ENCODE measurements at places on chromosomes 2 and 18.

DNA sequence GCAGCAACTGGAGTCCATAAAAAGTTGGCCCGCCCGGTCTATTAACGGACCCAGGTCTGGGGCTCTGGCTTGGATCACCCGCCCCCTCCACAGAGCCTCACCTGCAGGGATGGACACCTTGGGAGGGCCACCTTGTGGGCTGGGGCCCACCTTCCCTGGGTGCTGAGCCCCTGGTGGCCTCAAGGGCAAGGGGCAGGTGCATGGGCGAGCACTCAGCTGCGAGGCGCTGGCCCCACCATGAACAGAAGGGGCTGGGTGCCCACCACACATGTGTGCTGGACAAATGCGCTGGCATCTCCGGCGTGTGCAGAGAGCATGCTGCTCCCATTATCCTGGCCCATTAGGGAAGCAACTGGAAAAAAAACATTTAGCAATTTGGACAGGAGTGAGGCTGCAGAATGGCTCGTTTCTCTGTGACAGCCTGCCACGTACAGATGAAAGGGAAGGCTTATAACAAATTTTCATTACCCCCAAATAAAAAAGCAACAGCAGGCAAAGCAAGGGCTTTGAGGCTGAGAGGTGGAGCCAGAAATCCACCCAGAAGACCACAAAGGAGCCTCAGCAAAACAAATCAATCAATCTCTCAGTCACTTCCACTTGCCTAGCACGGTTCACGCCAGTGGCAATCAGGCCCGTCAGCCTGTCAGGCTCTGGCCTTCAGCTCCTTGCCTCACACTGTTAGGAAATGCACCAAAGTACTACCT, 253.1 kb upstream of the ZNF521 start:
- no peak for DNase-seq

DNA sequence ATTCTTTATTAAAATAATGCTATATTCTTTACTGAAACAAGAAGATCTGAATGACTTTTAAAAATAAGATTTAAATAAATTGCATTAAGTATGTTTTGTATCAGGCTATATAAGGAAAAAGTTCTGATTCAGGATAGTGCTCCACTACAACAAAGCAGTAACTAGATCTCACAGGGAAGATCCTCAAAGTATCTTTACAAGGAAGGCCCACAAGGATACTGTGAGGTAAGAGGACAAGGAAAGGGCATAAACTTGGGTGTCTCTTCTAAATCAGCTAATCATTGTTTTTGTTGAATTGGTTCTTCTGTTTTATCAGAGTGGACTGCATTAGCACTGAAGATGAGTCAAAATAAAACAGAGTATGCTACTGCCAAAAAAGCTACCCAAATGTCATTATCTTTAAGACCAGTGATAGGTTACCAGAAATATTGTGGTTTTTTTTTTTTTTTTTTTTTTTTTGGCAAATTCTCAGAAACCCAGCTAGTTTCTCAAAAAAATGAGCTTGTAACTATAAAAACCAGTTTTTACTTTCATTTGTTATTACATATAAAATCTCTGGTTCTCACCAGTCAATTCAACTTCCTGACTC, 160.9 kb downstream of the BAZ2B start:
- peak; percentile 14 for DNase-seq

DNA sequence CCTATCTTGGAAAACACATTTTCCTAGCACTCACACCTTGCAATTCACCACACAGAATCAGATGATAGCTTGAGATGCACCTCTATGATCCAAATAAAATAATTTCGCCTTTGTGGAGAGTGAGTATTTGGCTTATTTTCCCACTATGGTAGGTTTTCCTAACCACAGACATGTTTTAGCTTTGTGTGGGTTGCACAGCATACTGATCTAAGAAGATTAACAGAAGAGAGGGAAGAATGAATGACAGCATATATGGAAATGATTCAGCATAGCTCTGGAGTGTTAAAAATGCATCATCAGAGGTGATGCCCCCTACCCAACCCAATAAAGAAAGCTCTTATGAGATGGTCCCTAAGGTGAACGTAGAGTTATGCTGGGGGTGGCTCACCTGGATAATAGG, 72.5 kb downstream of the GCA start:
- no peak for DNase-seq

DNA sequence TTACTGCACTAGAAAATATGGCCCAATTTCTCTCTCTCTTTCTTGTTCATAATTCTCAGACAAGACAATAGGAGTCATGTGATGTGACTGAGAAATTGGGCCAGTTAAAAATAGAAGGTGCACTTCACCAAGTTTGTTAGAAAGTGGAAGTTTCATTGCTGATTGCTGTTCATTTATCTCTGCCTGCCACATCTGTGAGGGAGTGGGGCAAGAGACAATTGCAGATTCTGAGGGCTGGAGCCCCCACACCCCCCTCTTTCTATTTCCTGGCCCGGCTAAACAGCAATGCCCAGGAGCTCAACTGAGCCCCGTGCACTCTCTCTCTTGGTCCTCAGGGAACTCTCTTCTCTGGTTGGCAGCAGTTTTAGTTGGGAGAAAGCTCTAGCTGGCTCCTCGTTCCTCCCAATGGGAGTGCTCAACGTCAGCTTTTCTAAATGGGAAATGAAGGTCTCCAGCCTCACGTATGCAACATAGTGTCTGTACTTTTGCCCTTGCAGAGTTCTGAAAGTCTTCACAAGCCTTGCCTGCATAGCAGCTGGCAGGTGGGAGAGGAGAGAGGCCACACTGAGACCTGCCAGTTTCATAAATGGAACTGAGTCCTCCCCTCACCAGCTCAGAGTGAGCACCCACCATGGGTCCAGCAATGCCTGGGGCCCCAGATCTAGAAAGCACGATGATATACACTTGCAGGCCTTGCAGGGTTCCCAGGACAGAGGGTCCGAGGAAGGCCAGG, 115.7 kb downstream of the MYCN start:
- DNase-seq = no peak

DNA sequence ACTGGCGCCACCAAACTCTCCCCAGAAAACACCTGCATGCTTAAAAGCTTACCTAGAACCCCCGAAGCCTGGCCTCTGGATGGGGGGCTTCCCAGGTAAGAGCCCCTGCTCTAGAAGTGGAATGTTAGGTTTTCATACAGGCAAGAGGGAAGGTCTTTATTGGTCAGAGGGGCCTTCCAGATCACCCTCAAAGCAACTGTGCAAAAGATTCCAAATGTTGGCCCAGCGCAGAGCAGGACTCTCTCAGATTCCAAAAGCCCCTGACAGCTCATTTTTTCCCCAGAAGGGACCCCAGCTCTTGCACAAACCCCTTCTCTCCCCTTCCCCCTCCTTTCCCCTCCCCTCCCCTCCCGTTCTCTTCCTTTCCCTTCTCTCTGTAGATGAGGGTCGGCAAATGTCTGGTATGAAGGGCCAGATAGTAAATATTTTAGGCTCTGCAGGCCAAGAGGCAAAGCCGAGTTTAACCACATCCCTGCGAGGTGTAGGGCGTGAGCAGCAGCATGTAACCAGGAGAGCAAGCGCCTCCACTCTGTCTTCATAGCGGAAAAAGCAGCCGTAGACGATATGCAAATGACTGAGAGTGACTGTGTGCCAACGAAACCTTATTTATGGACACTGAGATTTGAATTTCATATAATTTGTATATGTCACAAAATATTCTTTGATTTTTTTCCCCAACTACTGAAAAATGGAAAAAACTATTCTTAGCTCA, 116.9 kb downstream of the SMAD7 start:
- DNase-seq = peak; percentile 55

- DNase-seq = no peak
Observed at GRCh38 chr2:195473862-195474261, 183.2 kb upstream of the SLC39A10 start.

GRCh38 chr2:127527001-127527804, 914 bp upstream of the IWS1 start:
- DNase-seq = no peak

GRCh38 chr2:12442476-12442847, 274.3 kb upstream of the TRIB2 start:
- DNase-seq = no peak

GRCh38 chr2:201638326-201638725, 5.0 kb downstream of the TMEM237 start:
- peak; percentile 51 for DNase-seq

DNA sequence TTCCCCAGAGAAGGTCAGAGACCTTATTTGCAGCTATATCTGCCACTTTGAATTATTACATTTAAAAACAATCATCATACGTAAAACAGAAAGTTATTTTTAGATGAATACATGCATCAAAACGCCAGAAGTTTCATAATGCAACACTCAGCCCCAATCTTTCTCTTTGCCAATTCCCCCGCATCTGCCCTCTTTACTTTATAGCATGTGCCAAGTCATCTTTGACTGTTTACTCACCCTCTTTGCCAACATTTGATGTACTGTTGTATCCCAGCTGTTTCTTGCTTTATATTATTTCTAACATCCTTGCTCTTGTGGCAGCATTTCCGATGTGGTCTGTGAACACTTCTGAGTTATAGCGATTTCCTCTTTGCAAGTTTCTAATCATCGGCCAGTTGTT, 86.2 kb downstream of the CRIM1 start:
- peak; percentile 74 for DNase-seq

GRCh38 chr2:166321076-166321475, 54.7 kb downstream of the SCN9A start:
- DNase-seq = no peak

DNA sequence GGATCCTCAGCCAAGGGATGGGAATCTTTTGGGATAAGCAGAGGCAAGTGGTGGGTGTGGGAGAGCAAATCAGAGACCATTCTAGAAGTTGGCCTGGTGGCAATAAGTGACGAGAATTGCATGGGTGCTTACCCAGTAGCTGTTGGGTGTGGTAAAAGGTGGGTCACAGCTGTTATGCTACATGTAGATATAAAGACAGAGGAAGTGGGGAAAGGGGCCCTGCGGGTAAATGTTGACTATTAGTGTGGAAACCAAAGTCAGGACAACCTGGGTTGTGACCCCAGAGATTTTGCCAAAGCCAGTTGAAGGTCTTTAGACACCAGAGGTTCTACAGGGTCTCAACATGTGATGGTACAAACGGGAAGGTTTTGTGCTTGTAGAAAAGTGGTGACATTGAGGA, 443.6 kb upstream of the HNRNPA3 start:
- no peak for DNase-seq

DNA sequence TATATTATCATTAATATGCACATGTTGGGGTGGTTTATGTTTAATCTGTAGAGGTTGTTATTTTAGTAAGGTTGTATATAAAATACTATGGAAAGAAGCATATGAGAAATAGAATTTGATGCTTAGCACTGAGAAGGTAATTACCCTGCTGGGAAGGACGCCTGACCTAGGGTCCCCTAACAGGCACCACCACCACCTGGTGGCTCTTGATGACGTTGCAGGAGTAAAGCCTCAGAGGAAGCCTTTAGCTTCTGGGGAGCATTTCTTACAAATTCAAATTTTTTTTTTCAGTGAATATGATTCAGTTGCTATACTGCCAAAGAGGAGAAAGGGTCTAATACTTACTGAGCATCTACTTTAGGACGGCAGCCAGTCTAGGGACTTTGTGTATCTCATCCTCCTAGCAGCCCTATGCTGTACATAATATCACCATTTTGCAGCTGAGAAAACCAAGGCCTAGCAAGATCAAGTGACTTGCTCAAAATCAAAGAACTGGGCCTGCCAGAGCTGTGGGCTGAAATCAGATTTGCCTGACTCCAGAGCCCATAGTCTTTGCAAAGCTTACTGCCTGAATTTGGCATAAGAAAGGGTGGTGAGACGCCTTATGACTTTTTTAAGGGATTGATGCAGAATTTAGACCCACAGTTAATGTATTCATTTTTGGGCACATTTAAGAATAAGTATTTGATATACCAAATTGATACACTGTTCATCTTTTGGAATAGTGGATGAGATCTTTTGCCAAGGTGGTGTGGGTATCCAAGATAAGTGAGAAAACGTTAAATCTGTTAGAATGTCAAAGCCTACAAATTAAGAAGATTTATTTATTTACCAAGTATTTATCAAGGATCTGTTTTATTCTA, 78.8 kb upstream of the GAREM1 start:
- peak; percentile 25 for DNase-seq

DNA sequence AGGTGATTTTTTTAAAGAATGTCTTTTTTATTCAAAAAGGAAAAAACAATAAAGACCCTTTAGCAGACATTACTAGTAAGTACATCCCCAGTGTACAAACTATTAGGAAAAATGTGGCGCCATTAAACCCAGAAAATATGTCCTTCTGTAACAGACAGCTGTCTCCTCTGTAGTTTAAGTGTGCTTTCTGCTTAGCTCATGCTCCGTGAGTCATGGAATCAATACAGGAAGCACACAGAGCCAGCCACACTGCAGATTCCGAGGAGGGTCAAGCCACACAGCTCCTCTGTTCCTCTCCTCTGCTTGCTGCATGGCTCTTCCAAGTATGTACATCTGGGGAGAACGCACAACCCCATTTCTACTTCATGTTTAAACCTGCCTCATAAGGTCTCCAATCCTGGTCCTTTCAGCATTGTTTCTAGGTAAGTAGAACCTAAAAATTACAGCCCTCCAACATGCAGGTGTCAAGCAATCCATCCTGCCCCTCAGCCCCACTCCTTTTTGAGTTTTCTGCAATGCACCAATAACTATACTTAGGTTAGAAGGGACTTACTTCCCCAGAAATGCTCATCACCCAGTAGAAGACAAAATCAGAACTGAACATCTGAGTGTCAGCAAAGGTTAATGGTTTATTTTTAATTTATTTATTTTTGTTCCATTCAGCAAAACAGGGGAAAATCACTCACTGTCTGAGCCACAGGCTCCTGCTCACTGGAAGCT, 37.5 kb downstream of the ACVR1 start:
- peak; percentile 85 for DNase-seq

DNA sequence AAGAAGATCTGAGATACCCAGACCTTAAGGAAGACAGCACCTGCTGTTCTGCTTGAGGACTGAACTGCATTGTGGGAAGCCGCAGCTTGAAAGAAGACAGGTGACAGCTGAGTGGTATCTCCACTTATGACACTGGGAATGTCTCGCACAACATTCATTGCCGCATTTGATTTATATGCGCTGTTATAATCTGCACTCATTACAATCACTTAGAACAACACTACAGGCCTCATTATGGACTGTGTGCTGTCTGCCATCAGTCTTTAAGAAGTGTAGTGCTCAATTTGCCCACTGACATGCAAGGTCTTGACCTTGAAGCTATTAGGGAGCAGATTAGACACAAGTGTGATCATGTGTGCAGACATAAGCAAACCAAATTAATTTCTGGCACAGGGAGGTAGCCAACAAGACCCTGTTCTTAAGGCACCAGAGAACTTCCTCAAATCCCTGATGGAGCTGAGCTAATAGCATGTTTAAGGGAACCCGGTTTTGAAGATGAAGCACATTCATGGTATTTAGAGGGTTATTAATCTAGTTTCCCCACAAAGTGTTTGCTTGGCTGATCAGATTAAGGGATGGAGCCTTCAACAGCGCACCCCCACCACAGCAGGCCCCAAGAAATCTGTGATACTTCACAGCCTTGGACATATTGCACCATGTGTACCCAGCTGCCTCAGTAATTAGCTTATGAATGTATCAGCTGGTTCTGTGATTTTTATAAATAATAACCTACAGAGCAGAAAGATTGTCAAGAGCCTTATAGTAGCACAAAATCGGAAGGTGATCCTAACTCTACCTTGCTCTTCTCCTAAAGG, 146.8 kb downstream of the SATB2 start:
- DNase-seq = no peak

- peak; percentile 25 for DNase-seq
Observed at GRCh38 chr2:98731041-98731893, at the start of gene MGAT4A. Gene MGAT4A (minus strand): TSS chr2:98731132. CDS start chr2:98726332, 4,800 bp downstream.

- DNase-seq = peak; percentile 74
Observed at GRCh38 chr2:190123956-190124355, 61.4 kb upstream of the MSTN start.

Measured in fibroblast of skin of right biceps (primary cell).